Stimulated activated CD4-positive, alpha-beta T cell treated with anti-CD3 and anti-CD28 coated beads, Interleukin-1b, Interleukin-23, amount 100 ng/mL, for 1 hour (primary cell): ENCODE measurements at places on chromosomes 6 and 20.

DNA sequence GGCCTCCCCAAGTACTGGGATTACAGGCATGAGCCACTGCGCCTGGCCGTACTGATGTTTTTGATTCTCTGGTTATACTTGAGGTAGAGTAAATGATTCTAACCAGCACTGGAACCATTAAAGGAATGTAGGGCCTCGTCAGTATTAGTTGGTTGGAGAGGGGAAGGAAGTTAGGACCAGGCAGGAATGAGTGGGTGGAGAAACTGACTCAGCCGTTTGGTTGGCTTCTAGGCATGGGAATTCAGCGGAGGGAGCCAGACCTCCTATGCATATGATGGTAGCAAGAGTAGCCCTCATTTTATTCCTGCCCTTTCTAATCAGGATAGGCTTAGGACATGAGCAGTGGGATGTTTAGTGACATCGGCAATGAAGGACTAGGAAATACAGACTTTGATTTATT, 19.0 kb upstream of the SERINC3 start:
- DNase-seq: no peak

DNA sequence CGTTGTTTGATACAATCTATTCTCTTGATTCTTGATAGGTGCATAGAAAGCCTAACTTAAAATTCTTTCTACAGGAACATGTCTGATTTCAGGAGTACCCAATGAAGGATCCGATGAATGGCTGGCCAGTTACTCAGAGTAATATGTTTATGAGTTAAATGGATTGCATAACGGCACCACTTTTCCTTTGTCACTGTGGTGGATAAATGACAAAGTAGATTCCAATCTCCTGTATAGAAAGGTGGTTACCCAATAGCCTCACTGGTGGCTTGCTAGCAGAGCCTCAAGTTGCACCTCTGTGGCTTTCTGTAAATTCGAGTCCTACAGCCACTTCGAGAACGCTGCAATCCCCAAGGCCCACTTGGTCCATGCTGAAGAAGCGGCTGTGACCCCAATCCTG, 28.4 kb downstream of the LHFPL5 start:
- no peak for DNase-seq

DNA sequence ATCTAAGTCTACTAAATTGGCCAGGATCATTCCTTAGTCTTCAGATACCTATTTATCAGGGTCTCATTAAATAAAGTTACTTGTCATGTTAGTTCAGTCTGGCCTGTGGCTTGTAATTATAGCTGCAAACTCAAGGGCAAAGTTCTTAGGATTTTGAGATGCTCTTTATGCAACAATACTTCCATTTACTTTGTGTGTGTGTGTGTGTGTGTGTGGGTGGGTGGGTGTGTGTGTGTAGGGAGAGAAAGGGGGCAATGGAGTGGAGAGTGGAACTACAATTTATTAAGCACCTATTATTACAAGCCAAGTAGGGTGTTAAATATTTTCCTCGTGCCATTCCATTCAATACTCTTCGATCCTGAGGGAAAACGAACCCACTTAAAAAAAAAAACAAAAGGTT, 17.7 kb upstream of the TBC1D20 start:
- no peak for DNase-seq

DNA sequence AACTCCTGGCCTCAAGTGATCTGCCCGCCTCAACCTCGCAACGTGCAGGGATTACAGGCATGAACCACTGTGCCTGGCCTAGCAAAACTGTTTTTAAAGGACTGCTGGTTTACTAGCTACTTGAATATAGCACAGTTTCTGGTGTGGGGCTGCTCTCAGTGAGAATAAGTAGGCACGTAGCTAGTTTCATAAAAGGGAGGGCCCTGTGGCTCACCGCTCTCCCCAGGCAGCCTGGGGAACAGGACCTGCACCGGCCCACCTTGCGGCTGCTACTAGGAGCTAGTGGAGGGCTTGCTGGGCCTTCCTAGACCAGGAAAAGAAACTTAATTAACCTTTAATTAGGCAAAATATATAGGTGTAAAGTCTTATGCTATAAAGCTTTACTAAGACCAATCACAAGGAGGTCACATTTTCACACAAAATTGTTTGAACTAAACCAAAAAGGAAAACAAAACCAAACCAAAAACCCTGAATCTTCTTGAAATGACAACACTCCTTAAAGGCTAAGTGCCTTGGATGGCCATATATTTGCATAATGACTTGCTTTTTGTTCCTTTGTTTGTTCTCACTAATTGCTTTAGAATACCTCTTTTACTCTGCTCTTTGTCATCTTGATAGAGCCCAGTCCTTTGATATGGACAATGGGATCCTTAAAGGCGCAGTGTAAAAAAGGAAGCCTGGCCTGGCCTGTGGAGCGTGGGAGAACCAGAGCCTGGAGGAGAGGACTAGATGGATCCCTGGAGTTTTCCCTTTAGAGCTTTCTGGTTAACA, 69.5 kb upstream of the SAMD5 start:
- no peak for DNase-seq

DNA sequence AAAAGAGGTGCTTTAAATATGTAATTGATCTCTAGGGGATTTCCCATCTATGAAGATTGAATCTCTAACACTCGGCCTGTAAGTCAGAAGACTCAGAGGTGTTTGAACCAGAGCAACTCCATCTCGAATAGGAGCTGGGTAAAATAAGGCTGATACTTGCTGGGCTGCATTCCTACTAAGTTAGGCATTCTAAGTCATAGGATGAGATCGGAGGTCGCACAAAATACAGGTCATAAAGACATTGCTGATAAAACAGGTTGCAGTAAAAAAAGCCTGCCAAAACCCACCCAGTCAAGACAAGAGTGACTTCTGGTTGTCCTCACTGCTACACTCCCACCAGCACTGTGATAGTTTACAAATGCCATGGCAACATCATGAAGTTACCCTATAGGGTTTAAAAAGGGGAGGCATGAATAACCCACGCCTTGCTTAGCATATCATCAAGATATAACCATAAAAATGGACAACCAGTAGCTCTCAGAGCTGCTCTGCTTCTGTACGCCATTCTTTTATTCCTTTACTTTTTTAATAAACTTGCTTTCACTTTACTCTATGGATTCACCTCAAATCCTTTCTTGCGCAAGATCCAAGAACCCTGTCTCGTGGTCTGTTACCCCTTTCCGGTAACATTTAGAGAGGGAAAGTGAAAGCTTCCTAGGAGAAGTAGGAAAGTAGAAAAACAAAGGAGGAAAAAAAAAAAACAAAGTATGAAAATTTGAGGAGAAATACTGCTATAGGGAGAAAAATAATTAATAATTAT, 129.7 kb upstream of the PHACTR1 start:
- DNase-seq: no peak

DNA sequence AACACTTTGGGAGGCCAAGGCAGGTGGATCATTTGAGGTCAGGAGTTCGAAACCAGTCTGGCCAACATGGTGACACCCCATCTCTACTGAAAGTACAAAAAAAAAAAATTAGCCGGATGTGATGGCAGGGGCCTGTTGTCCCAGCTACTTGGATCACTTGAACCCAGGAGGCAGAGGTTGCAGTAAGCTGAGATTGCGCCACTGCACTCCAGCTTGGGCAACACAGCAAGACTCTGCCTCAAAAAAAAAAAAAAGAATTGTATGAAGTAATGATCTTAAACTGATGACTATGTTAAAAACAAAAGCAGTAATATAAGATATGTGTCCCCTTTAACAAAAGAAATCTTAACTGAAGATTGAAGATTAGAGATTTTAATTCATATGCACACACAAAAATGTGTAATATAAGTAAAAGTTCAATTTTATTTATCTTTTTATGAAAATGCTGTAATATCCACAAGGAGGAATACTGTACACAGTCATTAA, 29.0 kb upstream of the RUNX2 start:
- no peak for DNase-seq

- DNase-seq: no peak
Observed at GRCh38 chr6:13404892-13405254, 76.5 kb upstream of the TBC1D7 start.

GRCh38 chr20:32564440-32564839, 20.7 kb downstream of the NOL4L start:
- no peak for DNase-seq

- no peak for DNase-seq
Observed at GRCh38 chr20:41418739-41419293, 52.2 kb upstream of the EMILIN3 start.

DNA sequence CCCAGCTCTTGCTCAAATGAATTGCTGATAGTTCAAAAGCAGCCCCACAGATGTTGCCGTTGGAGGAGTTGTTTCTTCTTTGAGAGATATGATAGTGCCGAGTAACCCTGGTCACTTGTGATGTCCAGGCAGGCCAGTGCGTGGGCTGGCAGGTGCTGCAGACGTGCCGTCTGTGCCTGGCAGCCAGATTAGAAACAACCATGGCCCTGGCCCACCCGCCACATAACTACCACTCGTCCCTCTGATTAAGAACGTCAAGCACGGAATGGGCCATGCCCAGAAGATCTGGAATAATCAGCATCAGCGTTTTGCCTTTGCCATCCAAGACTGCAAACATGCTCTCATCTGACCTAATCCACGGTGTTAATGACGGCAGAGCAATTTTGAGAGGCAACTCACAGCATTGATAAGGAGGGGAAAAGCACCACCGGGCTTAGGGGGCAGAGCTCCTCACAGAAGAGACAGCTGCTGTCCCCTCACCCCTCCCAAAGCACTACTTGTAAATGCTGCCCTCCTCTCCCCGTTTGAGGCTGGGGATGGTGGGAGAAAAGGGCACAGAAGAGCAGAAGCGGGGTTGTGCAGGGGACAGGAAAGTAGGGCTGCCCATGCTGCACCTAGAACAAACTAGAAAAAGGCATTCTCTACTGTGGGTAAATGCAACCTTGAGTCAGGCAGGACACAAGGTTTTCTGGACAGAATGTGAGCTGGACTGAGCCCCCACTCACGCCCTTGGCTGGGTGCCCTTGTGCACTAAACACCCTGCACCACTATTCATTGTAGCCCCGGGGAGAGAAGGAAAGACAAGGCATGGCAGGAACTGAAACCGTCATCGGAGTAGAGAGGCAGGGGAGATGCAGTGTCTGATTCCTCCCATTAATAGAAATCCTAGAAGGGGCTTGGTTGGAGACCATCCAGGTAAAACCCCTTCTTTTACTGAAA, 5.3 kb upstream of the CPNE5 start:
- DNase-seq: no peak

DNA sequence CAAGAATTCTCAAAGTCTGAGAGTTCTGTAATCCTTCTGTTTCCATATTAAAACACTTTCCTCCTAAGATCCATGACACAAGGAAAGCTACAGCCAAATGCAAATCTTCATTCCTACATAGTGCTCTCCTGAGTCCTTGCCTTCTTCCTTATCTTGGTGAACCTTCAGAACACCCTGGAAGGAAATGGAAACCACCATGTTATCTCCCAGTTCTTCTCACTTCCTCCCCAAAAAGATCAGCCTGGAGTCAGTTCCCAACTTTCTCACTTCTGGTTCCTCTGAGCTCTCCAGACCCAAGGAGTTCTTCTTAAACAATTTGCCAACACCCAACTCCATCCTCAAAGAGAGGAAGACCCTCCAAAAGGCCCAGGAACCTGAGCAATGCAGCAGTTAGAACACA, 193.3 kb upstream of the CCN2 start:
- DNase-seq: no peak

DNA sequence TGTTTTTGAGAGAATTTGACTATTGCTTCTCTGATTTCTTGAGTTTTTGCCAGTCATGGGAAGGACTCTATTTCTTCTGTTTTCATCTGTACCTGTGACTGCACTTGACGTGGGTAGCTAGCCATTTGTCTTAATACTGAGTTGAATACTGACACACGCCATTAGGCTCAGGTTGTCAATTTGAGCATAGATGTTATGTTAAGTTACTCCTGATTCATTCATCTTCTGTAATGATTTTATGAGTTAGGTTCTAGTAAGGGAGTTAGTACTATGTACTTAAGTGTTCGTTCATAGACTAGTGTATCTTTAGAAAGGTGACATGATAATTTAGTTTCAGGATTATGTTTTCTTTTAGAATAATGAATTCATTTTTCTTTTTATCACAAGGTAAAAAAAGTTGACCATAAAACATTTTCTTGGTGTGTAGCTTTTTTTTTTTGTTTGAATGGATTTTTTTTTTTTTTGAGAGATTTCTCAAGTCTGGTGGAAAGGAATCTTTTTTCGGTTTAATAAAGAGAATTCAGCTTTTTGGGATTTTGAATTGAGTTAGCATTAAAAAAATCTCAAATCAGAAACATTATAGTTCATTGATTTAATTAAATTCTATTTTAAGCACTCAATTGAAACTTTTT, 1.7 kb downstream of the AFDN start:
- no peak for DNase-seq

GRCh38 chr6:83884523-83884922, 25.0 kb downstream of the CYB5R4 start:
- no peak for DNase-seq

GRCh38 chr6:105363100-105363754, 39.7 kb downstream of the PREP start:
- no peak for DNase-seq

GRCh38 chr6:94548201-94548600, 1029.1 kb upstream of the MANEA start:
- no peak for DNase-seq

DNA sequence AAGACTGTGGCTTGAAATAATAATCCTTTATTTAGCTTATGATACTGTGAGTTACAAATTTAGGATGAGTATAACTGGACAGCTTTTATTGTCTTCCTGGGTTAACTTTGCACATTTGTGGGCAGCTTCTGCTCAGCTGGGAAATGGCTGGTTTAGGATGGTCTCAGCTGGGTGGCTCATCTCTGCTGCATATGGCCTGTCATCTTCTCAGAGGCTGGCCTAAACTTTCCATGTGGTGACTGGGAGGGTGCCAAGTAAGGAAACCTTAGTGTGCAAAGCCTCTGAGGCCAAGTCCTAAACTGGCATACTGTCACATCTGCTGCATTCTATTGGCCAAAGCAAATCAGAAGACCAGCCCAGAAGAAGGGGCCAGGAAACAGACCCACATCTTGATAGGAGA, 40.2 kb downstream of the BTBD3 start:
- no peak for DNase-seq

DNA sequence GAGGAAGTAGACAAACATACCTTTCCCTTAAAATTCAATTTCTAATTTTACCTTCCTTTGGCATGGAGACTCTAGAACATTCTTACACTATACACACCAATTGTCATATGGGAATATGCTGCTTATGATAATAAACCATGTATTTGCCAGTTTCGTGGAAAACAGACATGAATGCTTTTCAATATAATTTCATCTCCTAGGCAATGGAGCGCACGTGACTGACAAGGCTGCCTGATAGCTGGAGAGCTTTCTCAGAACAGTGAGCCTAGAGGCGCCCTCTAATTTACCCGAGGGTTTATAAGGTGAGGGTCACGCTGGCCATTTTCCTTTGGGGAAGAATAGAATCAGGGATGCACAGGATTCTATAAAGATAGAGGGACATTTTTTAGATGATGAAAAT, 56.5 kb downstream of the PRR18 start:
- DNase-seq: no peak
